ENCODE measurements at places on chromosomes 2 and 18. TPM values are rescaled to one million over a fixed set of nuclear protein-coding genes. Genes with fewer than 3 reads are reported as not detected.

GRCh38 chr2:24123922-24124580 lies 782 bp downstream of the FAM228B start:
- peak overlapping the region; percentile 76 for H3K4me3 ChIP-seq
- H3K36me3 ChIP-seq: no peaks in the 10 kb centered on the region
- peaks cover 4% of the 10 kb centered on the region for H3K4me1 ChIP-seq
- no peak for DNase-seq
- peak overlapping the region; percentile 92 for H3K27ac ChIP-seq
- no peaks in the 10 kb centered on the region for H3K27me3 ChIP-seq

GRCh38 chr2:106130251-106130998 lies 63.7 kb downstream of the UXS1 start:
- H3K4me1 ChIP-seq: no peaks in the 10 kb centered on the region
- H3K27ac ChIP-seq: no peak overlapping the region
- no peaks in the 10 kb centered on the region for H3K27me3 ChIP-seq
- DNase-seq: no peak
- H3K36me3 ChIP-seq: no peaks in the 10 kb centered on the region

DNA sequence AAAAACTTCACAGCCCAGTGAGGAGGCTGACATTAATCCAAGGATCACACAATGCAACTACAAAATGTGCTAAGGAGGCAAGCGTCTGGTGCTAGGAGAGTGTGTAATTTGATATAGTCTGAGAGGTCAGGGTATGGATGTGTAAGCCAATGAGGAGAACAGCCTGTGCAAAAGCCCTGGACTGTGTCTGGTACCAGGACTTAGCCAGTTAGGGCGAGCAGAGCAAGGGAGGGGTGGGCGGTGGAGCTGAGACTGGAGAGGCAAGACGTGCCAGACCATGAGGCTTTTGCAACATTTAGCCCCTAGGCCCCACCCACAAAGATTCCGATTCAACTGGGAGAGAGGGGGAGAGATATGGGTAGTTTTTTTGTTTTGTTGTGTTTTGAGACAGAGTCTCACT lies 33.5 kb upstream of the SPRED2 start:
- no peak overlapping the region for H3K4me3 ChIP-seq
- H3K27me3 ChIP-seq: no peaks in the 10 kb centered on the region
- no peaks in the 10 kb centered on the region for H3K36me3 ChIP-seq
- no peak for DNase-seq

The NT5C1B gene
- not detected for total RNA-seq

The CHST9 gene
- 10.3 TPM for total RNA-seq

Measured in prostate gland (tissue), 2 donors.